Sciatic nerve (tissue), 2 donors: ENCODE measurements at places on chromosomes 7 and 10.

- DNase-seq = no peak
Measured at GRCh38 chr10:129163531-129163930, 303.5 kb upstream of the MGMT start.

DNA sequence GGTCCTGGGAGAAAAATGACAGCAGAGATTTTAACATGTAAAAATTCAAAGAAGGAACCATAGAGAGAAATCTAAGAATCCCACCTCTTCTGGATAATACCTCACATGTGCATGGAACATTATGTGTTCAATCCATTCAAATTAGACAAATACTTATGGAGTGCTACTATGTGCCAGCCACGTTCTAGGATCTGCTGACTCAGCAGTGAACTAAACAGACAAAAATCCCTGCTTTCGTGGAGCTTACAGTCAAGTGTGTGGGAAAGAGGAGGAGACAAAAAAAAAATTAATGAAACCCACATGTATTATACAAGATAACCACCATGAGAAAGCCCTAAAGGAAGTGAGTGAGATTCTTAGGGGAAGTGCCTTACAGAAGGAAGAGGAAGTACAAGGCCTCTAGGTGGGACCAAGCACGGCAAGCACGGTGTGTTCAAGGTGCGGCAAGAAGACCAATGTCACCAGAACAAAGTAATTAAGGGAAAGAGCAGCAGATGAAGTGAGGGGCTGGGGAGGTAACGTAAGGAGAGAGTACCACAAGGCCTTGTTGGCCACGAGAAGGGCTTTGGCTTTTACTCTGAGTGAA, 71.0 kb downstream of the SLC25A13 start:
- no peak for DNase-seq

DNA sequence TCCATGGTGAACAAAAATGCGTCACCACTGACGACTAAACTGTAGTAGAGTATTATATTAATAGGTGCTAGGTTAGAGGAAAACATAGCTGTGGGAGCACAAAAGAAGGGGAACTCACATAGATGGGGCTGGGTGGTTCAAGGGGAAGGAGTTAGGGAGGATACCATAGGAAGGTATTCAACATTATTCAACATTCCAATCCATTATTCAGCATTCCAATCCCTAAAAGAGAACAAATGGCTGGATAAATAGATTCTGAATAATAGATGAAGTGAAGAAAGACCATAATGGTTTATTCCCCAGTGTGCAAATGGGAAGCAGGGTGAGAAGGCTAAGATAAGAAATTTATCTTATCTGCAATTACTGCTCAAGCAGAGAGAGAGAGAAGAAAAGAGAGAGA, 61.4 kb downstream of the AASS start:
- no peak for DNase-seq

- DNase-seq = no peak
Measured at GRCh38 chr7:81604075-81604807, 165.6 kb downstream of the HGF start.

- no peak for DNase-seq
Measured at GRCh38 chr10:118496525-118496924, 98.9 kb downstream of the PRLHR start.

GRCh38 chr7:150879345-150879744, 27.0 kb downstream of the AOC1 start:
- no peak for DNase-seq

- no peak for DNase-seq
Measured at GRCh38 chr10:95628786-95629185, 27.7 kb downstream of the ALDH18A1 start.

- no peak for DNase-seq
Measured at GRCh38 chr10:3487228-3487627, 297.8 kb downstream of the KLF6 start.

- DNase-seq = no peak
Measured at GRCh38 chr7:77893813-77894212, 95.2 kb downstream of the PHTF2 start.

- no peak for DNase-seq
Measured at GRCh38 chr10:43599333-43599732, 6.9 kb upstream of the ZNF485 start.

GRCh38 chr7:135793841-135794240, 45.2 kb upstream of the FAM180A start:
- no peak for DNase-seq

DNA sequence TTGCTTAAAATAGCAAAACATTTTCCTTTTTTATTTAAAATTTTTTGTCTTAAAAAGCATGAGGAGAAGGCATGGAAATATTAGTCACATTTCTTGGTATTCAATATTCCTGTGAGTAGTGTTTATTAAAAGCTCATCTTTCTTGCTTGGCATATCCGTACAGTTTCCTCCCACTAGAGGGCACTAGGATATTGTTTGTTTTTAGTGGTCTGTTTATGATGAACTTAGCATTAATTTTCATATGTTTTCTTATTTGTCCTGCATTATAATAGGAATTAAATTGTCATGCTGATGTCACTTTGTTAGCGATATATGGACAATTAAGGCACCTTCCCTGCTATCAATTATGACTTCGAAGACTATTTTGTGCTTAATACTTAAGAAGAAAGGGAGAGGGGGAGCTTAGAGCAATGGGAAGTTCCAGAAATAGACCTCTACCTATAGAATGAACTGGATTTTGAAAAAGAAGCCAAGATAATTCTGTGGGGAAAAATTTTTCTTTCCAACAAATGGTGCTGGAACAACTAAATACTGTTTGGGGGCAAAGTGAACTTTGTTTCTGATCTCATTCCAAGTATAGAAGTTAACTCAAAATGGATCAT, 91.0 kb upstream of the STRIP2 start:
- DNase-seq = no peak

- peak; percentile 74 for DNase-seq
Measured at GRCh38 chr7:75638594-75639070, 100.1 kb downstream of the HIP1 start.

DNA sequence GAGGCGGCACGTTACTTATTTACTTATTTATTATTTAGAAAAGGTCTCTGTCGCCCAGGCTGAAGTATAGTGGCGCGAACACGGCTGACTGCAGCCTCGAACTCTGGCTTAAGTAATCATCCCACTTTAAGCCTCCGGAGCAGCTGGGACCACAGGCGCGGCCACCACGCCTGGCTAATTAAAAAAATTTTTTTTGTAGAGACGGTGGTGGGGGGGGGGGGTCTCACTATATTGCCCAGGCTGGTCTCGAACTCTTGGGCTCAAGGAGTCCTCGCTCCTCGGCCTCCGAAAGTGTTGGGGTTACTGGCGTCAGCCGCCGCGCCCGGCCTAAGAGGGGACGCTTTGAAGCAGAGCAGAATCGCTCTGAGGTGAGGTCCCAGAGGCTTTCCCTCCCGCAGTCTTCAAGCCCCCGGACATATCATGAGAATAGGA, 675 bp upstream of the FRAT2 start:
- peak; percentile 68 for DNase-seq

- DNase-seq = no peak
Measured at GRCh38 chr7:29806208-29806994, at the start of gene WIPF3. Gene WIPF3, plus strand, starts transcription at chr7:29806508. Its CDS starts 28,217 bp downstream, at chr7:29834725.

- DNase-seq = no peak
Measured at GRCh38 chr7:117123311-117123926, 170.1 kb downstream of the ST7 start.

DNA sequence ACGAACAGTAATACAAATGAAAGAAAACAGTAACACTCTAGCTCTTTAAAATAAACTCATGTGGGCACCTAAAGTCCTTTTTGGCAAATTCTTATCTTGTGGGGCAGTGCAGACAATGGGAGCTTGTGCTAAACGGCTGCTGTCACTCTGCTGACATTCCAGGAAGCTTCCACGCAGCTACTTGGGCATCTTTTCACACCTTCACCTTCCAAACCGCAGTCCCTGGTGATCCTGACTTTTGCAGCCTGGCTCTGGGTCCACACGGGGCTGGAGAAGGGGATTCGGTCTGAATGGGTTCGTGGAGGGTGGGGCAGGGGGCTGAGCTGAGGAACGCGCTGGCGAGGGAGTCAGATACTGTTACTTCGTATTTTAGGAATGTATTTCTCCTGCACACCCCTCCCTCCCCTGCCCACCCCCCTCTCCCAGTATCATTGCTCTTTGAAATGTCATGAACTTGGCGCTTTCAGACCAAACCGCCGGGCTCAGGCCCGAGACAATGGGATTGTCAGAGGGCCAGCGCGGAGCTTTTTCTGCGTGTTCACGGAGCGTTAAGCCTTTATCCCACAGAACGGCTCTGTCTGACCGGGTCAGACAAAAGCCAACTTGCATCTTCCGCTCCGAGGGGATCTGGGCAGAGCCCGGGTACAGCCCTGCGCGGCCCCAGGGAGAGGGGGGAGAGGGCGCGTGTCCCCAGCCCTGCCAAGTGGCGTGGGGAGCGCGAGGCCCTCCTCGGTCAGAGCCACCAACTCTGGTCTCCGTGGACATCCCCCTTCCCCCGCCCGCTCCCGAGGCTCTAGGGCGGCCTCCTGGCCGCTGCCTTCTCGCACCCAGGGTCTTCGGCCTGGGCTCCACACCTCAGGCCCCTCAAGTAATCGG, 76.7 kb upstream of the EN2 start:
- no peak for DNase-seq

DNA sequence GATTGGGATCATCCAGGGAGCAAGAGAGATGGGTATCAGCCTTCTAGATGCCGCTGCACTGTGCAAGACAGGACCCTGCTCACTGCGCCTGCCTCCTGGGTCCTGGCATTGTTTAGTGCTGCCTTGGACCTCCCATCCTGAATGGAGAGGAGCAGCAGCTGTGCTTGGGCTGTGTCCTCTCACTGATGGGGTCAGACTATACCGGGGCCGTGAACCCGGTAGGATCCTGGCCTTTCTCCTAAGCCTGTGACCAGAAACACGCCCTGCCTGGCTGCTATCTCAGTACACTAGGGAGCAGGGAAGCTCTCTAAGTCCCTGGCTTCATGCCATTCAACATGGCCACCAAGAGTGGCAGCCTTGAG, 309.4 kb upstream of the ZNF32 start:
- no peak for DNase-seq

- no peak for DNase-seq
Measured at GRCh38 chr10:130485958-130486895, 350.0 kb downstream of the GLRX3 start.

- DNase-seq = no peak
Measured at GRCh38 chr7:133529861-133530260, 277.0 kb downstream of the EXOC4 start.

DNA sequence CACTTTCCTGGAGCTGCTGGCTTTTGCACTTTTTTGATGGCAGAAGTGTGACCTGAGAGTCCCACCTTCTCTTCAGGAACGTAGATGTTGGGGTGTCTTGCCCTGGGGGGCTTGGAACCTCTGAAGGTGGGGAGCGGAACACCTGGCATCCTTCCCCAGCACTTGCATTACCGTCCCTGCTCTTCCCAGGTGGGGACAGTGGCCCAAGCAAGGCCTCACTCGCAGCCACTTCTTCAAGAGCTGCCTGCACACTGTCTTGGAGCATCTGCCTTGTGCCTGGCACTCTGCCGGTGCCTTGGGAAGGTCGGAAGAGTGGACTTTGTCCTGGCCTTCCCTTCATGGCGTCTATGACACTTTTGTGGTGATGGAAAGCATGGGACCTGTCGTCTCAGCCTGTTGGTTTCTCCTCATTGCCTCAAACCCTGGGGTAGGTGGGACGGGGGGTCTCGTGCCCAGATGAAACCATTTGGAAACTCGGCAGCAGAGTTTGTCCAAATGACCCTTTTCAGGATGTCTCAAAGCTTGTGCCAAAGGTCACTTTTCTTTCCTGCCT, 31.1 kb downstream of the PFKFB3 start:
- no peak for DNase-seq

- no peak for DNase-seq
Measured at GRCh38 chr7:106129291-106129690, 17.2 kb upstream of the SYPL1 start.

DNA sequence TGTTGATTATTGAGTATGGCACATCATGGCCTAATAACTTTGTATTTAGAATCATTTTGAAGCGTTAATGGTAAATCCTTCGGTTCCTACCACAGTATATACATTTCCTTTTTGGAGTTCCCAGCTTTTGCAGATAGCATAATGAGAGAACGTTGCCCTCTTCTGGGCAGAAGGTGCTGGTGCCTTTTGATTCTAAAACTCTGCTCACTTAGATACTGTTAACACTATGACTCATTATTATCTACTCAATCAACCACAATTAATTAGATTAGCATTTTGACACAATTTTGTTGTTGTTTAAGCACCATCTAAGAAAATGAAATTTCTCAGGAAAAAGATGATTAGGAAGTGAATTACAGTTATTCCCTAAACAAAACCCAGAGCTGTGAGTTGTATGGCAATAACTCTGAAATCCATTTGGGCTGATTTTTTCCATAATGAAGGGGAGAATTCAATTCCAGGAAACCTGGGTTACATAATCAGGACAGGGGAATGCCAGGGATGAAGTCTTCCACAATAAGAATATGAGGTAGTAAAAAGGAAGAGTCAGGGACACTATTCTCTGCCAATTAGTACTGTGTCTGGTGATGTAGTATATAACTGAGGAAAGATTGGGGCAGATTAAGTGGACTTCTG, 11.5 kb upstream of the DLD start:
- DNase-seq = no peak

GRCh38 chr7:123624527-123625183, 23.0 kb downstream of the ASB15 start:
- peak; percentile 60 for DNase-seq

DNA sequence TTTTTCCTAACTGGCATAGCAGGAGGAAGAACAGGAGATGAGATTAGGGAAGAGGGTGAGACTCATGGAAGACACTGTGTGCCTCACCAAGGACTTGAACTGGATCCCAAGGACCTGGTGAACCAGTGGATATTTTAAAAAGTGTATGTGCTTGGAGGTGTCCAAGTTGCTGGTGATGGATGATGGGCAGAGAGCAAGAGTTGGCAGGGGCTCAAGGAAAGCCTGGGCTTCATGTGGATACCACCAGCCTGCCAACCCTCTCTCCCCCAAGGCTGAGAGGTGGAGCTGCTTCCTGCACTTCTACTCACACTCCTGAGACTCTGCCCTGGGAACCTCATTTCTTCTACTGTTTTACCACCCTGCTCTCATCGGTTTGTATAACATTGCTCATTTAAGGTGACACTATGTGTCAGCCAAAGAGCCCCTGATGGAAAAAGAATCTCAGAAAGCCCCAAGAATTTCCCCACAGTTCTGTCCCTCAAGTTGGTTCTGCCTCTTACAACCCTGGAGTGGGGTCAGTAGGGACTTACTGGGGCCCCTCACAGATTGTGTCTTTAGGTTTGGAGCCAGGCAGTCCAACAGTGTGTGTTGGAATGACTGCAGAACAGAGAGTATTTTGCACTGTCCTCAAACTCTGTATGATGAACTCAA, 56.2 kb upstream of the PDCD4 start:
- no peak for DNase-seq
